ENCODE measurements at places on chromosomes 1 and 21.
A peak's percentile ranks its signal among the peaks of the same experiment; 100 is the strongest.

GRCh38 chr1:115347282-115347681, 9.2 kb upstream of the NGF start:
- no peak for DNase-seq

DNA sequence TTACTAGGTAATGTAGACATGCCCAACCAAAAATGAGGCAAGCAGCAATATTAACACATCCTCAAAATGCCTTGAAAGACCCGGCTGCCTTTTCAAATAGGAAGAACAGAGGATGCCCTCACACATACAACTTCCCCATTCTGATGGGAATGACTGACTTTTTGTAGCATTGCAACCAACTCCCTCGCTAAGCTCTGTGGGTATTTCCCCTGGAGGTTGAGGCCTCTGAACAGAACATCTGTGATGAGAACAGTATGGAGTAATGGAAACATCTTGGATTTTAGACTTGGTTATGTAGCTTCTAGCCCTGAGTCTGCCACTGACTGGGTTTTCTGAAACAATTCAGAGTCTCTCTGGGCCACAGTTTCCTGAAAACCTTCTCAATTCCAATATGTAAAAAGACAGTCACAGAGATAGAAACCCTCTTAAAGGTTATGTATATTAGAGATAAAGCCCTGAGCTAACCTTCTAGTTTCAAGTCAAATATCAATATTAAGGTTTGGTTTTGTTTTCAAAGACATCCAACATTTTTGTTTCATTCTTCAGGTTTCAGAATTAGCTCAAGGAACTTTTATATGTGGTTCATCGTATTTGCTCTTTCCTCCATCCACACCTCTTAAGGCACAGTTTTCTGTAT, 311.5 kb downstream of the SETD4 start:
- no peak for DNase-seq

DNA sequence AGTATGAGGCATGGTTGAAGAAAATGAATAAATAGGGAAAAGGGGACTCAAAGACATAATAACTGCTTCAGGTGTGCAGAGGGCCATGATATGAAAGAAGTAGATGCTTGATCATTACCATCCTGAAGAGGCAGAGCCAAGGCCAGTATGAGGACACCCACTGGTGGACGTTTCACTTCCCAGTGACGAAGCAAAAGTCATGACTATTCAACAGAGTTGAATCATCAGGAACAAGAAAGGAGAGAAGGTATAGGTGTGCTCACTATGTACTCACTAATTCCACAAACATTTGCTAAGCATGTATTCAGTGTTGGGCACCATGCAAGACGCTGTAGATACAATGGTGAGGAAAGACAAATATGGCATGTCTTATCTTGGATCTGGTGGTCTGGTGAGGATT, 319.2 kb upstream of the RUNX1 start:
- DNase-seq, result no peak

DNA sequence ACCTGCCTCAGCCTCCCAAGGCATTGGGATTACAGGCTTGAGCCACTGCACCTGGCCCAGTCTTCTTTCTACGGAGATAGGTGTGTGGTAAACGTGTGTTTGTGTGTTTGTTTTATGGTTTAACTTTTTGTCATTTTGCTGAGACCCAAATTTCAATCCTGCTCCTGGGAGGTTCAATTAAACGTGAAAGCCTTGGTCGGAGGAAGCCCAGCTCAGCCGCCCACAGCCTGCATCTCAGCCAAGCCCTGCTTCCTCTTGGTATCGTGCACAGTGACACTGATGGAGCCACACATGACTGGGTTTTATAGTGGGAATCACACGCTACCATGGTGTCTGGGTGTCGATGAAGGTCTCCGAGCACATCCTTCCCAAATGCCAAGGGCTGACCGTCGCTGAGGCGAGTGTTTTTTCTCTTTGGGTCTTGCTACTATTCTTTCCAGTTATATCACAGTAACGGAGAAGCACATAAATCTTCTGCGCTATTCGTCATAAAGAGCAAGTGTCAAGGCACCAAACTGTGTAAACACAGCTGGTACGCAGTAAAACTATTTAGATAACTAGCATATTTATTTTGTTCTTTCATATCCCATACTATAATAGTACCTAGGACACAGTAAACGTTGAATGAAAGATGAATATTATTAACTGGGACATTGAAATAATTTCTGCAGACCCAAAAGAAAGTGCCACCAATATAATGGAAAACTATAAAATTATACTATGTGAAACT, 39.3 kb downstream of the HLCS start:
- peak; percentile 68 for DNase-seq

DNA sequence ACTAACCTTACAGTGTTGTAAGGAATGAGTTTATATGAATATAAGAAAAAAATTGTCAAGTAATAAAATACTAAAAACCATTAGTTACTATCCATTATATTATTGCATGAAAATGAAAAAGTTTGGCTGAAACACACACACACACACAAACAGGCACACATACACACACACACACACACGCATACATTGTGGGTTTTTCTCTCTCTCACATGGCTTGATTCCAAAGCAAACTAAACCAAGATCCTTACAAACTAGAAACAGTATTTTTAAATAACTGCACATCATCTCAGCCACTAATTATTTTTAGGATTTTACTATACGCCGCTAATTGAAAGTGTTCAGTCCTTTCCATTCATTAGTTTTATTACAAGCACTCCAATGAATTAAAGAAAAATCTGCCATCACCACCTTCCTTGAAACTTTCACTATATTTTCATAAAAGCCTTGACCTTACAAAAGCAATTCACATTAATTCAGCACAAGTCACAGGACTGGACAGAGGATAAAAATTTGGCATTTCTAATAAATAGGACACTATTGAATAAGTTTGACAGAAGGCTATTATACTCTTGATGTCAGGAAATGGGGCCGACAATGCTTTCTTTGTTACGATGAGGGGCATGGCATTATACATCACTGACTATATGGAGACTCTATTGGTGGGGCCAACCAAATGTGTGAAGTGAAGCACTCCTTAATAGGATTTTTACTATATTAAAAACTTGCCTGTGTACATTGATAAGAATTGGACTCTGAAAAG, 187.0 kb upstream of the ESRRG start:
- no peak for DNase-seq

DNA sequence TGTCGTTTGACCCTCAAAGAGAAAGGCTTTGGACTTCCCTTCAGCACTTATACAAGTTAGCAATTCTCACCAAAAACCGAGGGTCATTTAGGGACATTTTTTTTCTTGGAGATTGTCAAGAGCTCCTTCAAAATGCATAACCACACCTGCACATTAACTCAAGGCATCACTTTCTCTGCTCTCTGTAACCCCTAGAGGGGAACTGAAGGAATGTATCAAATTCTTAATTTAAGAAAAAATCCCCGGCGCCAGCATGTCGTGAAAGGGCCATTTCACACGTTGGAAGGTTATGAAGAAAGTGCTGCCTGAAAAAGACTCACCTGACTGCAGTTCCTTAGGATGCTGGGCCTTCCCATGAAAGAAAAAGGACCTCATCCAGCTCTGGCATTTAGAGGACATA, 131.6 kb upstream of the ZC3H12A start:
- DNase-seq, result no peak

- no peak for DNase-seq
Observed at GRCh38 chr1:61053226-61053711, 29.1 kb upstream of the NFIA start.

- no peak for DNase-seq
Observed at GRCh38 chr1:17630986-17631385, 91.5 kb downstream of the ARHGEF10L start.

DNA sequence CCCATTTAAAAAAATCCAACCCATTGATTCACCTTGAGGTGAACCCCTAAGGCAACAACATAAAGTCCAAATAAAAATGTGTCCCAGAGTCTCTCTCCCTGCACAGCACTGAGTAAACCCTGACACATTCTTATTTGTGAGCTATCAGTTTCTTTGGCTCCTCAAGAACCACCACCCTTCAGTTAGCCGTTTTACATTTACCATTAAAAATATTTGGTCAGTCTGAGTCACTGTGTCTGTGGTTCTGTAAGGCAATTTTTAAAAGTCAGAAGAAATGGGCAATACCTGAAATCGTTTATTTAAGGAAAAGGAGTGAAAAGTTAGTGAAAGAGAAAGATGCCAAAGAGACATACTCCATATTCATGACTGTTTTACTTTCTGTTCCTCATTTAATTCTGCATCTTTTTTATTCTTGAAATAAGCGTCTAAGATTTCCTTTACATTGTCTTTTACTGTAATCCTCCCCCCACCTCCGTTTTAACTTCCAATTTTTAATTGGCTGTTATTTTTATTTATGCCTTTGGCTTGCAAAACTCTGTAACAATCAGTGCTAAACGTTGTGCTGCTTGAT, 91.7 kb upstream of the IVNS1ABP start:
- no peak for DNase-seq

- DNase-seq, result no peak
Observed at GRCh38 chr21:26027696-26028095, 142.9 kb downstream of the APP start.

DNA sequence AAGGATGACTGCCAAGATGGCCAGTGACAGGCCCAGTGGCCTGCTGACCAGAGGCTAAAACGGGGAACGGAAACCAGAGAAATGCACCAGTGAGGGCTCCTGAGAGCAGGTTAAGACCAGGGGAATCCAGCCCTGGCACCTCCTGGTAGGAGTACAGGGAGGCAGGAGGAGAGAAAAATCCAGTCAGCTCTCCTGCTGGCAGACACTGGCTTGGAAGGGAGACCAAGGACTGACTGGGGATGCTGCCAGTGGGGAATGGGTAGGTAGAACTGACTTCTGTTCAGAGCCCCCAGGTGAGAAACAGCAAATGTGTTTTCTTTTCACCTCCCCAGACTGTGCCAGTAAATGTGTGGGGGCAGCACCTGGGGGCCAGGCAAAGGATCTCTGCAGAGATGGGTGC, 27.7 kb upstream of the CRNN start:
- DNase-seq, result no peak

DNA sequence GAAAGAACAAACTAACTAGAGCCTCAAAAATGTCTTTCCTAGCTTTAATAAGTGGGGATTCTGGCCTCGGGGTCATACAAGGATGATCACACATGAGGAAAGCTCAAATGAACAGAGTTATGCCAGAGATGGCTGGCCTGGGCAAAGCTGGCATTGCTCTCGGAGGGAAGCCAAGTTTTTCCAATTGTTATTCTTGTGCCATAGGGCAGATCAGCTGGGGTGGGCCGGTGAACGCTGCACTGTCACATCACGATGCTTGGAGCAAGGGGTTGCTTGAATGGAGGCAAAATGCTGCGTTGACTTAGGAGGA, 75.9 kb upstream of the LYST start:
- no peak for DNase-seq

DNA sequence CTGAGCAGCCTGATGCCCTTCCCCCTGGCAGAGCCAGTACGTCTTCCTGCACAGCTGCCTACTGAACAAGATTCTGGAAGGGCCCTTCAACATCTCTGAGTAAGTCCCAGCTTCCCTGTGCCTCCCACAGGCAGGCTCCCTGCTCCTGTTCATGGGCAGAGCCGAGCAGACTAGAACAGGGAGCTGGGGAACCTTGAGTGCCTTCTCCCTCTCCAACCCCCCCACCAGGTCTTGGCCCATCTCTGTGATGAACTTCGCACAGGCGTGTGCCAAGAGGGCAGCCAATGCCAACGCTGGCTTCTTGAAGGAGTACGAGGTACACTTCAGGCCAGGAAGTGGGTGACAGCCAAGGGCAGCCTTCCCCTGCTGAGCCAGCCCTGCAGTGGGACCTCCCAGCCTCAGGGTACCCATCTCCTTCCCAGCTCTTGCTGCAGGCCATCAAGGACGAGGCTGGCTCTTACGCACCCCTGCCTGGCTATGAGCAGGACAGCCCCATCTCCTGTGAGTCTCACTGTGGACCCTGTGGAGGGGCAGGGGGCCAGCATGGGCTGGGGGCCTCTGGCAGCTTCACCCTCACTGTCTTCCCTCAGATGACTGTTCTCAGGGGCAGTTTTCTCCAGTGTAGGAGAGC, 6.4 kb upstream of the LGR6 start:
- no peak for DNase-seq

GRCh38 chr1:100565533-100565932, 27.6 kb downstream of the GPR88 start:
- no peak for DNase-seq

GRCh38 chr1:84096176-84096575, 47.9 kb upstream of the PRKACB start:
- DNase-seq, result no peak

DNA sequence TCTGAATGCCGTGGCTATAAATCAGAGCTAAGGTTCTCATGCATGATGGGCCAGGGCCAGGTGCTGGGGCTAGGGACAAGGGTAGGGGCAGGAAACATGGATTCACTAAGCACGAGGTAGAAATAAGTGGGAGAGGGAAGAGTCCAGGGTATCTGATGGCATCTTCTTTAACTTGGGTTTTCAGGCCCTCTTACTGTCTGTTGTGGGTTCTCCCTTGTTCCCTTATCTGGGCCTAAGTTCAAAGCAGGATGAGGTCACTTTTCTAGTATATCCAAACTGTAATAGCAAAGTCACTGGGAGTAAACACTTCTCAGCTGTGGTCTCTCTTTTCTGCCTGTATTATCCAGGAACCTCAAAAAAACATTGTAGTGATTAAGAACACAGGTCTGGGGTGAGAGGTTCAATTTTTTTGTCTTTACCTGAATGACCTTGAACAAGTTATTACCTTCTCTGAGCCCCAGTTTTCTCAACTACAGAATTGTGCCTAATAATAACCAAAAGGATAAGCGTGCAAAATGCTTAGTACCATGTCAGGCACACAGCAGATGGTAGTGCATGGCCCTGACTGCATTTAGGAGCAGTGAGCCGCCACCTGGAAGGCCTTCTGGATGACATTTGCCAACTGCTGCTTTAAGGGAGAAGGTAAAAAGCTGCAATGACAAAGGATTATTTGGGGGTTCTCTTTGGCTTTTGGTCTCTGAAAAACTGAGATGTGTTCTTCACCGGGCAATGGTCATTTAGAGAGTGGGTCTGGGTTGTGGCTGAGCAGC, 53.6 kb upstream of the A3GALT2 start:
- peak; percentile 82 for DNase-seq

GRCh38 chr1:109689844-109690405, 2.3 kb downstream of the GSTM1 start:
- DNase-seq, result no peak

GRCh38 chr1:23613191-23614031, 54.1 kb upstream of the ID3 start:
- DNase-seq, result no peak

- DNase-seq, result peak; percentile 73
Observed at GRCh38 chr1:58781541-58782177, 2.2 kb downstream of the JUN start.

Data from fibroblast of villous mesenchyme (primary cell).